ENCODE measurements at places on chromosomes 7 and 10.

- H3K4me3 ChIP-seq: peak overlapping the region; percentile 52
- no peaks in the 10 kb centered on the region for H3K36me3 ChIP-seq
- H3K27ac ChIP-seq: no peak overlapping the region
Measured at GRCh38 chr10:100890141-100890672, 22.6 kb upstream of the SLF2 start.

GRCh38 chr7:128732521-128733277, 6.5 kb upstream of the CALU start:
- no peaks in the 10 kb centered on the region for H3K4me1 ChIP-seq
- H3K36me3 ChIP-seq: no peaks in the 10 kb centered on the region
- no peak overlapping the region for H3K4me3 ChIP-seq

- peaks cover 2% of the 10 kb centered on the region for H3K27me3 ChIP-seq
- H3K27ac ChIP-seq: no peak overlapping the region
- no peaks in the 10 kb centered on the region for H3K36me3 ChIP-seq
- no peaks in the 10 kb centered on the region for H3K4me1 ChIP-seq
Measured at GRCh38 chr10:104434601-104435000, 81.0 kb downstream of the CFAP58 start.

- no peak overlapping the region for H3K27ac ChIP-seq
- peaks cover 53% of the 10 kb centered on the region for H3K27me3 ChIP-seq
- no peak overlapping the region for H3K4me3 ChIP-seq
- H3K36me3 ChIP-seq: no peaks in the 10 kb centered on the region
Measured at GRCh38 chr10:119537953-119538630, 4.4 kb downstream of the RGS10 start.

DNA sequence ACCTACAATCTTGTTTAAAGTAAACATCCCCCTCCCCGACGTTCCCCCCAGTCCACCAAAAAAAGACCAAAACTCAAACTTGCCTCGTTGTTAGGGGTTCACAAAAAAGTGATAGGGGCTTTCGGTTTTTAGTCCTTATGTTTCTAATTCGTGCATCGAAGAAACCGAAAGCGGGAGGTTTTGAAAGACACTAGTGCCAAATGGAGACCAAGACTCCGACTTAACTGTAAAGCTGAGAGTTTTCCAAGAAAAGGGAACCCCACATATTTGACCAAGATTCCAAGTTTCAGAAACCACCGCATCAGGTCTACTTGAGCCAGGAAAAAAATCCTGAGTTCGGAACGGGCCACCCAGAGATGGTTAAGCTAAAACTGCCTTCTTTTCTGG, 534 bp downstream of the PSMA2 start:
- peaks cover 4% of the 10 kb centered on the region for H3K36me3 ChIP-seq
- peak overlapping the region; percentile 99 for H3K4me3 ChIP-seq
- H3K27ac ChIP-seq: peak overlapping the region; percentile 95
- no peak for DNase-seq
- H3K27me3 ChIP-seq: no peaks in the 10 kb centered on the region

- peaks cover 35% of the 10 kb centered on the region for H3K4me1 ChIP-seq
- H3K4me3 ChIP-seq: no peak overlapping the region
- H3K36me3 ChIP-seq: peaks cover 4% of the 10 kb centered on the region
- H3K27ac ChIP-seq: no peak overlapping the region
Measured at GRCh38 chr7:136061433-136061832, 84.3 kb upstream of the MTPN start.

GRCh38 chr7:90655566-90655965, 59.4 kb downstream of the CDK14 start:
- no peak for DNase-seq
- H3K4me3 ChIP-seq: no peak overlapping the region
- no peaks in the 10 kb centered on the region for H3K4me1 ChIP-seq
- peaks cover 15% of the 10 kb centered on the region for H3K36me3 ChIP-seq

DNA sequence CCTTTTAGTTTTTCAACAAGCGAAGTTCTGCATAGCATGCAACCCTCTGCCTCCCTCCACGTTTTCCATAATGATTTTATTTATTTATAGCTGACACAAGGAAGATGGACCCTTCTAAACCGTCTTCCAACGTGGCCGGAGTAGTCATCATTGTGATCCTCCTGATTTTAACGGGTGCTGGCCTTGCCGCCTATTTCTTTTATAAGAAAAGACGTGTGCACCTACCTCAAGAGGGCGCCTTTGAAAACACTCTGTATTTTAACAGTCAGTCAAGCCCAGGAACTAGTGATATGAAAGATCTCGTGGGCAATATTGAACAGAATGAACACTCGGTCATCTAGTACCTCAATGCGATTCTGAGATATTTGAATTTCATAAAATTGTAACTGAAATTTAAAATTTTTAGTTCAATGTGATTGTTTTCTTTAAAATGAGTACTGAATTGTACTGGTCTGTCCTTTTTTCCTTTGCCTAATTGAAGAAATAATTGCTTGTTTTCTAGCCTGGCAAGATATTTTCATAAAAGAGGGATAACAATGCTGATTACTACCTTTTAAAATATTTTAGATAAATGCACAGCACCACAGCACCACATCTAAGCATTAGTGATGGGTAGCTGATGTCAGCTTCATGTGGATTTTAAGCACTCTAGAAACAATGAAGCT, 41.5 kb upstream of the SLC39A12 start:
- DNase-seq: no peak
- H3K27me3 ChIP-seq: peaks cover 14% of the 10 kb centered on the region
- H3K4me1 ChIP-seq: no peaks in the 10 kb centered on the region
- no peaks in the 10 kb centered on the region for H3K36me3 ChIP-seq
- no peak overlapping the region for H3K4me3 ChIP-seq
- no peak overlapping the region for H3K27ac ChIP-seq

GRCh38 chr7:115680921-115681320, 349.6 kb downstream of the TFEC start:
- no peak for DNase-seq
- H3K36me3 ChIP-seq: no peaks in the 10 kb centered on the region

DNA sequence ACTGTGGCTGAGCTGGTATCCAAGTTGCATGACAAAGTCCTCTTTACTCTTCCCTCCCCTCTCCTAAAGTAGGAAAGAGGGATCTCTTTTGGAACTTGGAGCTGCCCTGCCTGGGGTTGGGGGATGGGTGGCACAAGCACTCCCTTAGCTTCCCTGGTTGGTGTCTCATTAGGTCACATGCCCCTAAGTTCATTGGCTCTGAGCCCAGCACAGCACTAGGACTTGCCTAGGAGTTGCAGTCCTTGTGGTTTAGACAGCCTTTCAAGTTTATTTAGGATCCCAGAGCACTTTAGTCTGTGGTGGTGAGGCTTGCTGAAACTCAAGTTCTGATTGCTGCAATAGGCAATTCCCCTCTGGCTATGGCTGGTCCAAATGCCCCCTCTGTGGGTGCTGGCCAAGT, 281.4 kb downstream of the NXPH1 start:
- H3K36me3 ChIP-seq: peaks cover 3% of the 10 kb centered on the region
- no peak overlapping the region for H3K27ac ChIP-seq
- H3K4me3 ChIP-seq: no peak overlapping the region
- H3K4me1 ChIP-seq: peaks cover 6% of the 10 kb centered on the region
- peaks cover 4% of the 10 kb centered on the region for H3K27me3 ChIP-seq

DNA sequence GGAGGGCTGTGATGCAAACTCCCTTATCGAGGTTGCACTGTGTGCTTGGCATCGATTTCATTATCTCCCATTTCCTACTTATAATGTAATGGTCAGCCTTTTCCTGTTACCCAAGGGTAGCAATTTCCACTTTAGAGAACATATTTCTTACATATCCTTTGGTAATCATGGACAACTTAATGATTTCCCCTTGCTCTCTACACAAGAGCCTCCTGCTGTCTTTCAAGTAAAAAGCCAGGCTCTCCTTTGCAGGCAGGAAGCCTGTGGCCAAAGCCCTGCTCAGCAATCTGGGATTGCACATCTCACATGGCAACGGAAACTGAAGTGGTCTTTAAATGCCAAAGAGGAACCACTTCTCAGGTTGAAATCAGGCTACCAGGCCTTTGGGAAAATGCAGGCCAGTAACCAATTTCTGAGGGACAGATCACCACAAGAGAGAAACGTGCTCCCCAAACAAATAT, 86.7 kb upstream of the IKZF1 start:
- no peak overlapping the region for H3K4me3 ChIP-seq
- no peaks in the 10 kb centered on the region for H3K36me3 ChIP-seq

DNA sequence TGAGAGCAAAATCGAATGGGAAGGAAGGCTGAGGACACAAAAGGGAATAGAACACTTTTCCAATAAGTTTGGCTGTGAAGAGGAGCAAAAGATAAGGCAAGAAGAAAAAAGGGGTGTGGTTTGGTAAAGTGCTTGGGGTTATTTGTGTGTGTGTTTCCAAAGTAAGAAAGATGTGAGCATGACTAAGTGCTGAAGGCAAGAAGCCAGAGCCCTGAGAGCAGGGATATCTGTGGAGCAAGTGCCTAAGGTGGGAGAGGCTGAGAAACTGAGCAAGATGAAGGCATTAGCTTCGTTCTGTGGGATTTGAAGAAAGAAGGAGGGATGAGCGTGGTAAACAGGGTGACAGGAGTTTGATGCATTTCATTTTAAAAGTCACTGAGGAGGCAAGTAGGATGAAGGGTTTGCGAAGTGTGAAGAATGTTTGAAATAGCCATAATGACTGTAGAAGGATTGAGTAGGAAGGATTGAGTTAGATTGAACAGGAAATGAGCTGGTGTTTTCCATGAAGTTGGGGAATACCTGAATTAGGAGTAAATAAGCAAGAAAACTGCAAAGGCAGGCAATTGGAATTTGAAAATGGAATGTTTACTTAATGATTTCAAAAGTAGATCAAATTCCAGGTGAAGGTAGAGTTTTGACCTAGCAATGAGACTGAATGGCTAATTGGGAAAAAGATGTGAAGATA, 19.9 kb upstream of the SP4 start:
- no peaks in the 10 kb centered on the region for H3K4me1 ChIP-seq
- H3K4me3 ChIP-seq: no peak overlapping the region
- H3K27ac ChIP-seq: no peak overlapping the region
- no peaks in the 10 kb centered on the region for H3K36me3 ChIP-seq
- DNase-seq: no peak

- no peak for DNase-seq
- peaks cover 28% of the 10 kb centered on the region for H3K36me3 ChIP-seq
- no peaks in the 10 kb centered on the region for H3K27me3 ChIP-seq
- no peak overlapping the region for H3K4me3 ChIP-seq
- no peak overlapping the region for H3K27ac ChIP-seq
Measured at GRCh38 chr10:43160046-43160920, 22.0 kb downstream of the CSGALNACT2 start.

DNA sequence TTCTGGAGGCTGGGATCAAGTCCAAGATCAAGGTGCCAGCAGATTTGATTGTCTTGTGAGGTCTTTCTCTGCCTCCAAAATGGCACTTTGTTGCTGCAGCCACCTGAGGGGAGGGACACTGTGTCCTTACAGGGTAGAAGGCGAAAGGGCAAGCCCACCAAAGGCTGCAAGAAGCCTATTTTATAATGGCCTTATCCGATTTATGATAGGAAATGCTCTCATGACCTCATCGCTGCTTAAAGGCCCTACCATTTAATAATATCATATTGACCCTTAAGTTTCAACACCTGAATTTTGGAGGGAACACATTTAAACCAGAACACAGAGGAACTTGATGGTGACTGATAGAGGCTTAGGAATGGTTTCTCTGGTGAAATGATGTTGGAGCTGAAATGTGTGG, 296.5 kb downstream of the TWIST1 start:
- no peak overlapping the region for H3K4me3 ChIP-seq
- no peak overlapping the region for H3K27ac ChIP-seq

- H3K27me3 ChIP-seq: no peaks in the 10 kb centered on the region
- DNase-seq: no peak
- H3K4me1 ChIP-seq: peaks cover 50% of the 10 kb centered on the region
- H3K27ac ChIP-seq: no peak overlapping the region
- no peak overlapping the region for H3K4me3 ChIP-seq
Measured at GRCh38 chr7:37215290-37215923, 233.3 kb downstream of the ELMO1 start.

- no peak for DNase-seq
- no peak overlapping the region for H3K27ac ChIP-seq
- no peaks in the 10 kb centered on the region for H3K36me3 ChIP-seq
Measured at GRCh38 chr10:43041422-43042342, 35.2 kb upstream of the RET start.

GRCh38 chr10:69080226-69080625, 7.7 kb upstream of the SRGN start:
- H3K27me3 ChIP-seq: peaks cover 5% of the 10 kb centered on the region
- no peak overlapping the region for H3K4me3 ChIP-seq
- DNase-seq: no peak
- no peaks in the 10 kb centered on the region for H3K4me1 ChIP-seq
- H3K36me3 ChIP-seq: no peaks in the 10 kb centered on the region
- no peak overlapping the region for H3K27ac ChIP-seq

DNA sequence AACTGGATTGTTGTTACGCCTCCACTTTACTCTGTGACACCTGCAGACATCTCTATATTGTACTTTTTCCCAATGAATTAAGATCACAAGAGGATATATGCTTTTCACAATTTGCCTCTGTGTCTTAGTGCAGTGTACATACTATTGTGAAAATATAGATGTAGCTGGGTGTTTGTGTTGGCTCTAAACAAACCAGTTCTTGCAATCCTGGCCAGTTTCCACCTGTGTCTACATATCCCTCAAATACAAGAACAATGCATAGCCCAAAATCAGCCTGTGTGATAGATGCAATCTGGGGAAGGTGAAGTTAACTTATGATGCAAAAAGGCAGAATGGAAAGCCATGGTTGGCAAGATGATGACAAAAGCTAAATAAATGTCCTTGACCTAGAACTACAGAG, 36.5 kb upstream of the DLD start:
- peaks cover 17% of the 10 kb centered on the region for H3K27me3 ChIP-seq
- no peaks in the 10 kb centered on the region for H3K36me3 ChIP-seq
- no peak overlapping the region for H3K27ac ChIP-seq
- no peaks in the 10 kb centered on the region for H3K4me1 ChIP-seq
- H3K4me3 ChIP-seq: no peak overlapping the region
- DNase-seq: no peak

DNA sequence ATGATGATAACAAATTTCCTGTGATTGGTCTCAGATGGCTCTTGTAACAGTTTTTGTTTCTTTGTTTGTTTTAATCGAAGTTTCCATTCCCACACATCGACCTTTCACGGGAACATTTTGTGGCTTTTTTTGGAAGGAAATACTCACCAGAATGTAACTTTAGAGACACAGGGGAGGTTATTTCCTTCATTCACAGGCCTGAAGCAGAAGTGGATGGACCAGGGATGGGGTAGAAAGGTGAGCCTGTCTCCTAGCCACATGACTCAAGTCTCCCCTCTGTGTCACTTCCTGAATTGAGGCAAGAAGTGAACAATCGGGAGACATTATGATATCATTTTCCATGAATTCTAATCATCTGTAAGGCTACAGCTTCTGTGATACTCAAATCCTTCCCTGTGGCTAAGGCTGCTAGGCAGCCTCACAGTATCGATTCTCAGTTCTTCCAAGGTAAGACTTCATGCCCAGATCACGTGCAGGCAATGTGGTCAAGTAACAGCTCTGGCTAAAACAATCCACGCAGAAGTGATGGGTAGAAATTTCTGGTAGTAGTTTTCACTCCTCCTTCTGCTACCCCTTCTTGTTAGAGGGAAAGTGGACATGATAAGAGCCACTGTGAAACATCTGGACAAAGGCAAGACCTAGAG, 203.9 kb upstream of the NEBL start:
- H3K4me3 ChIP-seq: no peak overlapping the region
- no peak overlapping the region for H3K27ac ChIP-seq
- no peaks in the 10 kb centered on the region for H3K27me3 ChIP-seq
- H3K4me1 ChIP-seq: peaks cover 26% of the 10 kb centered on the region
